ENCODE measurements at places on chromosomes 11 and 22.

DNA sequence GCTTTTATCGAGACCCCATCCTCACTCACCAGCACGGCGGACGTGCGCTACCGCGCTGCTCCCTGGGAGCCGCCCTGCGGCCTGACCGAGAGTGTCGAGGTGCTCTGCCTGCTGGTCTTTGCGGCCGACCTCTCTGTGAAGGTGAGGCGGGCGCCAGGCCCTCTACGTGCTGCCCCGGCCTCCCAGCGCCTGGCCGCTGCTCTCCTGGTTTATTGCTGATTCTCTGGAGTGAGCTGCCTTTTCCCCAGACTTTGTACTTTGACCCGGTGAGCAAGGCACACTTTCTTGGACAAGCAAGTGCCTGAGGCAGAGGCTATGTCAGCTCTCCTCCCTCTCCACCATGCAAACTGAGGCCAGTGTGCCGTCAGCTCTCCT, 6.5 kb downstream of the TPCN2 start:
- DNase-seq: no peak

DNA sequence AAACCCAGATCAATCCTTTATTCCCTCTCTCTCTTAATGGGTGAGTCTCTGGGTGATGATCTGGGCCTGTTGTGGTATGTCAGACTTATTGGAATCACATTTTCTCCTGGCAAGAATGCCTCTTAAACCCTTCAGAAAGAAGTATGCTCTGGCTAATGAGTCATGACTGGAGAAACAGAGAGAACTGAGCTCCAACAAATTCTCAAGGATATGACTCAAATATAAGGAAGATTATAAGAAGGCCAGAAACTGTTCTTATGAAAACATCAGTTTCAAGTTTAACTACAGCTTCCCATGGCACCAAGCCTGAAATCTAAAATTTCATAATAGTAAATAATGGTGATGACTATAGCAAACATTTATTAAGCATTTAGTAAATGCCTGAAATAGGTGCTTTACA, 83.9 kb downstream of the OR5AK2 start:
- DNase-seq: no peak

DNA sequence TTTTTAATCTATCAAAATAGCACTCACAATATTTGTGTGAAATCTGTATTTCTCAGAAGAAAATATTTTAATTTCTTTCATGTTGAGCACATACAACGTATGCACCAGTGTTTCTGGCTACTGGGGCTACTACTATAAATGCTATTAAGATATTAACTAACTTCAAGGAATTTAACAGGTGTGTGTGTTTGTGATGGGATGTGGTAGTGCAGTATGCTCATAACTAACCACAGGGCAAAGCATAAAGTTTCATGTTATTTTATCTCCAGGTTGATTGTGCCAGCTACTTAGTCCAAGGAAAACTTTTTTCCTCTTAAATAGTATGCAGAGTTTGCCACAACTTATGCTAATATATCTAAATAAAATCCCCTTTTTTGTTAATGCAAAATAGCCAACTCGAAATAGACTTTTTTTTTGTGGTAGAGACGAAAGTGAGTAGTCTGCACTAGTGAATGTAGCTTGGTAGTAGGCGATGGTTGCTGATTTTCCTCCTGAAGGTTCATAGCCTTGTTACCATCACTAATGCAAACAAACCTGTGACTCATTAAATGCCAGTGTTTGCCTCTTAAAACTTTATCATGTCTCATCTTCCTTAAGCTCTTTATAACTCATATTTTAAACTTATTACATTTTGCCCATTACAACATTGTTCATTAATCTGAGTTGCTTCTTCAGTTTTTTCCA, 565.5 kb upstream of the ANO3 start:
- DNase-seq: no peak

DNA sequence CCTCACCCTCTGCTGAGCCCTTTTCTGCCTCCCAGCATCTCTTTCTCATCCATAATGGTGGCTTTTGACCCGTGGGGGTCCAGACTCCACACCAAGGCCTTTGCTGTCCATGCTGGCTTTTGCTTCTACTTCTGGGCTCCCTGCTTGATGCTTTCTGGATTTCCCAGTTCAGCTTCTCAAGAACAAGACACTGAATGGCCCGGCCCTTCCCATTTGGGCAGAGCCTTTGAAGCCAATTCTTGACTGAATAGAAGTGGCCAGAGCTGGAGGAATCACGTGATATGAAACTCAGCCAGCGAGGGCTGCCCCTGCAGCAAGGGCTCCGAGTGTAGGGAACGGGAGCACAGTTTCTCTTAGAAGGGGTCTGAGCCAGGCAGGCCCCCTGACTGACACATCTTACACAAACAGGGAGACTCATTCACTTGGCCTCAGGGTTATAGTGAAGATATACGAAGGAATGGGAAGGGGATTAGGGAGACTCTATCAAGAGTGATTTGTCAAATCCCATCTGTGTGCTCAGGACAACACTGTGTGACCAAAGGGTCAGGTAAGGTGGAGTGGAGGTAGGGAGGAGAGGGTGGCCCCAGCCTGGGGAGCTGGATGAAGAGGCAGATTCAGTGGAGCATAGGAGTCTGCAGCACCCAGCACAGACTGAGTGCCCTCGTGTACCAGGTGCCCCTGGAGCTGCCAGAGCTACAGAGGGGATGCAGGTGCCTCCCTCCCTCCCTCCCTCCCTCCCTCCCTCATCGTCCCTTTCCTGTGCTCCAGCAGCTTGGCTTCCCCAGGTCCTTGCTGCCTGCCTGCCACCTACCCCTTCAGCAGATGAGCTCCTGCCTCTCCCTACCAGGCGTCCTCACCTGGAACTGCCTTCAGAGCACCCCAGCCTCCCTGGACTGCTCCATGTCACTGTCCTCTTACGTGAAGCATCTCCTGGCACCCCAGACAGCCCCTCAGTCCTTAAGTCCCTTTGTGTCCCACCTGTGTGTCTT, 106.0 kb downstream of the TRIM29 start:
- DNase-seq: no peak

DNA sequence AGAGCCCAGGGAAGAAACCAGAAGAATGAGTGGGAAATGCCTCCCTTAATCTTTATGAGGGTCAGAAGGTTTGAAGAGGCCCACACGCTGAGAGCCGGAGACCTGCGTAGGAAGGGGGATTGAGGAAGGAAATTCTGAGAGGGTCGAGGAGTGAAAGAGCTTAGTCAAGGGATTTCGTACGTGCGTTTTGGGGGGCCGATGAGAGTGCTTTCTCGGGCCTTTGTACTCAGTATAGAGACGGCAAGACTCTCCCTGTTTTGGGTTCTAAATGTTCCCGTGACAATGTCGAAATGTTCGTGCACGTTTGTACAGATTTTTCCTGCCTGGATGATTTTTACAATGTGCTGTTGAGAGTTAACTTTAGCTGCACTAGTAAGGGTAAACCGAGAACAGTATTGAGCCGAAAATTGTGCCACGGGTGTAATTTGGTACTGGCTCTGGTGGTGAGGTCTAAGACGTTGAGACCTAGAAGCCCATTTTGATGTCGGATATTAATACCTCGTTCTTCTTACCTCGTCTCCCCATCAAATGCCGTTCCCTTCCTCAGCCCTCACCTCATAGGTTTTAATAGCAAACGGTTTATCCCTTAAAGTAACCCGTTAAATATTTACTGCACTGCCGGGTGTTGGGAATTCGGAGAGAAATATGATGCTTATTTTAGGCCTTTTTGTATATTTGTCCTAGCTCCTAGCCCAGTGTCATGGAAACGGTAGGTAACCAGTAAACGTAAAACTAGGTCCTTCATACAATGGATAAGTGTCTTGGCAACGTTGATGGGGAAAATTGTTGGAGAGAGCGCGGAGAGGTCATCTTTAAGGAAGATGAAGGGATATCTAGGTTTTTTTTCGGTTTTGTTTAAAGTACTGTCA, 734 bp downstream of the C11orf58 start:
- DNase-seq: no peak

DNA sequence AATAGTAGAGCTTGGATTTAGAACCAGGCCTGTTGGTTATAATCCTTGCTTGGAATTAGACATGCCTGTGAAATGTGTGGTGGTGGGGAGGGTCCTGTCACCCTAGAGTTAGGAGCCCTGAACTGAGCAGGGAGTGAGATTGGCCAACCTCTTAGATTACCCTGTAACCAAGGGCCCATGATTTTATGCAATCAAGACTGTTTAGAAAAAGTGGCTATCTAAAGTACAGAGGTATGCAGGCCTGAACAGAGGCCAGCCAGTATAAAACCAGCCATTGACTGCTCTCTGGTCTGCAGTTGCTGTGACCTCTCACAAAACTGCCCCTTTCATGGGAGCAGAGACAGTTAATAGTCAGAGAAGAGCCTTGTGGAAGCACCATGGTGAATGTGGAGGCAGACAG, 36.2 kb downstream of the SERPINH1 start:
- DNase-seq: no peak

- no peak for DNase-seq
These were observed 6.3 kb downstream of the TMA7B start for GRCh38 chr22:39966470-39966869.

GRCh38 chr11:76891285-76891684, 30.6 kb downstream of the ACER3 start:
- DNase-seq: no peak

DNA sequence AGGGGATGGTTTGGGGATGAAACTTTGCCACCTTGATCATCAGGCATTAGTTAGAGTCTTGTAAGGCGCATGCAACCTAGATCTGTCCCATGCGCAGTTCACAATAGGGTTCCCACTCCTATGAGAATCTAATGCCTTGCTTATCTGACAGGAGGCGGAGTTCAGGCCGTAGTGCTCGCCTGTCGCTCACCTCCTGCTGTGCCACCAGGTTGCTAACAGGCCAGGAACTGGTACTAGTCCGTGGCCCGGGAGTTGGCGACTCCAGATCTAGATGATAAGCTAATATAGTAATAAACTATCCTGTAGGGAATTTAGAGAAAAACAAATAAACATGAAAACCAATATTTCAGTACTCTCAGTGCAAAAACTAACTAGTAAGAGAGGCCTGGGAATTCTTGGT, 155.4 kb upstream of the ANO5 start:
- no peak for DNase-seq

All from activated CD4-positive, alpha-beta T cell treated with anti-CD3 and anti-CD28 coated beads, Interleukin-2, amount 10 ng/mL, durations not matched to agents 7 days and 5 days (primary cell).